ENCODE measurements at places on chromosomes 13 and 19.
A peak's percentile ranks its signal among the peaks of the same experiment; 100 is the strongest.

GRCh38 chr13:67275351-67275960 lies 45.3 kb upstream of the PCDH9 start:
- no peak for DNase-seq

DNA sequence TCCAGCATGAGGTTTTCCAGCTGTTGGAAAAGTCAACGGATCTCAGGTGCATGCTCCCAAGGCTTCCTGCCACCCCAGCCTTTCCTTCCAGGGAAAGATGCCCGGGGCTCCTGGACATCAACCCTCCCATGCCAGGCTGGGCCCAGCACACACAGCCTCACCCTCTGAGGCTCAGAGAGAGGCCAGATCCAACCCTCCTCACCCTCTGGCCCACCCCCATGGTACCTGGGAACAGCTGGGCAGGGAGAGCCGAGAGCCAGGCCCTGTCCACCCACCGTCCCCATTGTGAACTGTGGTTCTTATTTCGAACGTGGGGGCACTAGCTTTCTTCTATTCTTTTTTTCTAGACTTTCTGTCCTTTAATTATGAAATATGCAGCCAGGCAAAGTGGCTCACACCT lies 9.9 kb upstream of the CCNP start:
- no peak for DNase-seq

DNA sequence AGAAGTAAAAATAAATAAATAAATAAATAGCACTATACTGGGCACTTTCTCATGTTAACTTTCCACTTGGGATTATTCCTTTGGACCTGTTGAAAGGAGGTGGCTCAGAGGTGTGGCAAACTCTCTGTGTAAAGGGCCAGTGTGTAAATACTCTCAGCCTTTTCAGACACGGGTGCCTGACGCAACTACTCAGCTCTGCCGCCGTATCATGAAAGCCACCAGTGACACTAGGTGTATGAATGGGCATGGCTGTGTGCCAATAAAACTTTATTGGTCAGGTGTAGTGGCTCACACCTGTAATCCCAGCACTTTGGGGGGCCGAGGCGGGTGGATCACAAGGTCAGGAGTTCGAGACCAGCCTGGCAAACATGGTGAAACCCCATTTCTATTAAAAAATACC lies 20.1 kb upstream of the SLC39A3 start:
- no peak for DNase-seq

GRCh38 chr19:47447470-47448359 lies 24.0 kb downstream of the SLC8A2 start:
- DNase-seq = no peak

DNA sequence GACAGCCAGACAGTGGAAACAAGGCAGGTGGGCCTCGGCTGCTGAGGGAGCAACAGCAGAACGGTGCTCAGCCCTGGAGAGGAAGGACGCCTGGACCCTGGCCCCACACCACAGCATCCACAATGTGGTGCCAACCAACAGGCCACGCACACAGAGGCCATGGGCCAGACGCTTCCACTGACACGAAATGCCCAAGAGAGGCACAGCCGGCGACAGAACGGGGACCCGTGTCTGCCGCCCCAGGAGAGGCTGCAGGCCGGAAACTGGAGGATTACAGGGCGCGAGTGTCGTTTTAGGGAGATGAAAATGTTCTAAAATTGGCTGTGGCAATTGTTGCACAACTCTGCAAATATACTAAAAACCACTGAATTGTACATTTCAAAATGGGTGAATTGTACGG lies 69.7 kb downstream of the RASA3 start:
- DNase-seq = no peak

DNA sequence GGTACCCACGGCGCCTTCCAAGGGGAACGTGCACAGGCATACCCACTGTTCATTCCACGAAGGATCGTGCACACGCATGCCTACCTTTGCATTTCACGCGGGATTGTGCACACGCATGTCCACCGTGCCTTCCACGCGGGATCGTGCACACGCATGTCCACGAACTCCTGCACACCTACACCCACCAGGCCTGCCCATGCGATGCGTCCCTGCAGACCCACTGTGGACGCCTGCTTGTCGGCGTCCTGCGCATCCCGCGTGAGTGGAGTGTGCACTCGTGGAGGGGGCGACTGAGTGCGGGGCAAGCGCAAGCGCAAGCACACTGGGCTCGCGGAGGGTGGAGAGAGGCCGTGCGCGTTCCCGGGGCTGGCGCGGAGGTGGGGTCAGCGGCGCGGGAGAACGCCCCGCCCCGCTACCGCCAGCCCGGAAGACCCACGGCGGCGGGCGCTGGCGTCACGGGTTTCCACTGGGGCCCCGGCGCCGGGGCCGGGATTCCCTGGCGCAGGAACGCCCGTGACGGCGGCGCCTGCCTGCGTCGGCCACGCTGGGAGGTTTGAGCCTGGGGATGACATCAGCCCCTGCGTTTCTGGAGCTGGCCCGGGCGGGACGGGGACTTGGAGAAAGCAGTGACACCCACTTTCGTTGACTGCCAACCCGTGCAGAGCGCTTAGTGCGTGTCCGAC lies 18.7 kb downstream of the GADD45B start:
- peak; percentile 52 for DNase-seq

- DNase-seq = no peak
Observed at GRCh38 chr19:5957170-5957569, 20.8 kb downstream of the RANBP3 start.

GRCh38 chr13:112617754-112618375 lies 29.9 kb upstream of the TUBGCP3 start:
- no peak for DNase-seq

GRCh38 chr19:8811315-8812172 lies 20.6 kb downstream of the ZNF558 start:
- no peak for DNase-seq

DNA sequence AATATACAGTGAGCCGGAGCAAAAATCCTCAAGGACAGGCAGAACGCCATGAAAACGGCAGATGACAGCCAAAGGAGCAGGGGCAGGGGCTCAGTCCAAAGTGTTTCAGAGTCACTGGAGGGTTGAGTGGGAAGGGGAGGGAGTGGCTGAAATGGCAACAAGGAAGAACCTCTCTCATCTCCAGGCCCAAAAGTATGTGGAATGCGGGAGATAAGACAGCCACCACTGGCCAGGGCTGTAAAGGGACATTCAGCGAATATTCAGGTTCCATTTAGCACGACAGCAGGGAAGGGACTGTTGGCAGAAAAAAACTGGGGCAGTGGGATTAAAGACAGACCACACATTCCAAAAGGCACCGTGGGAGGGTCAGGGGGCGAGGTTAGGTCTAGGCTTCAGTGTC lies 48.4 kb downstream of the USPL1 start:
- DNase-seq = no peak

GRCh38 chr13:96898646-96899254 lies 95.5 kb downstream of the OXGR1 start:
- DNase-seq = peak; percentile 10

DNA sequence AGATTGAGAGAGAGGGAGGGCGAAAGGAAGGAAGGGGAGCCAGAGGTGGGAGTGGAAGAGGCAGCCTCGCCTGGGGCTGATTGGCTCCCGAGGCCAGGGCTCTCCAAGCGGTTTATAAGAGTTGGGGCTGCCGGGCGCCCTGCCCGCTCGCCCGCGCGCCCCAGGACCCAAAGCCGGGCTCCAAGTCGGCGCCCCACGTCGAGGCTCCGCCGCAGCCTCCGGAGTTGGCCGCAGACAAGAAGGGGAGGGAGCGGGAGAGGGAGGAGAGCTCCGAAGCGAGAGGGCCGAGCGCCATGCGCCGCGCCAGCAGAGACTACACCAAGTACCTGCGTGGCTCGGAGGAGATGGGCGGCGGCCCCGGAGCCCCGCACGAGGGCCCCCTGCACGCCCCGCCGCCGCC lies at the start of gene TNFSF11:
TSS of gene TNFSF11 (plus strand) at position 142 of the 400 bp plus-strand sequence. CDS start at position 294, 152 bp downstream.
- no peak for DNase-seq
